Naive thymus-derived CD8-positive, alpha-beta T cell (primary cell): ENCODE measurements at places on chromosomes 1 and 21. TPM values are rescaled to one million over a fixed set of nuclear protein-coding genes. Genes with fewer than 3 reads are reported as not detected.

GRCh38 chr1:76029331-76029730 is 45.2 kb upstream of the ST6GALNAC3 start:
- no peak for DNase-seq

DNA sequence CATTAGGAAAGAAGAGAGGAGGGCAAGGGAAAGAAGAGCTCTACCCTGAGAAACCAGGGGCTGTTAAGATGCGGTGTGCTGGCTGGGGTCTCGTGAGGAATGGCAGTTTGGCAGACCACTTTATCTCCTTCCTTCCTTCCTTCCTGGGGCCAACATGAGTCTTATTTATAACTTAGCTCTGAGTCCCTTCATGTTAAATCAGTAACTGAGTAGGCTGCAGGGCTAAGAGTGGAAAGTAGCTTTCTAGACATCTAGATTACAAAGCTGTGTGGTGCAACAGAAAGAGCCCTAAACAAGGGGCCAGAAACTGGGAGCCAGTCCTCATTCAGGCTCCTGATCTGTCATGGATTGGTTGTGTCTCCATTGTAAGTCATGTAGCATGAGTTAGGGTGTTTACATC is 135.4 kb upstream of the DUSP10 start:
- no peak for DNase-seq

DNA sequence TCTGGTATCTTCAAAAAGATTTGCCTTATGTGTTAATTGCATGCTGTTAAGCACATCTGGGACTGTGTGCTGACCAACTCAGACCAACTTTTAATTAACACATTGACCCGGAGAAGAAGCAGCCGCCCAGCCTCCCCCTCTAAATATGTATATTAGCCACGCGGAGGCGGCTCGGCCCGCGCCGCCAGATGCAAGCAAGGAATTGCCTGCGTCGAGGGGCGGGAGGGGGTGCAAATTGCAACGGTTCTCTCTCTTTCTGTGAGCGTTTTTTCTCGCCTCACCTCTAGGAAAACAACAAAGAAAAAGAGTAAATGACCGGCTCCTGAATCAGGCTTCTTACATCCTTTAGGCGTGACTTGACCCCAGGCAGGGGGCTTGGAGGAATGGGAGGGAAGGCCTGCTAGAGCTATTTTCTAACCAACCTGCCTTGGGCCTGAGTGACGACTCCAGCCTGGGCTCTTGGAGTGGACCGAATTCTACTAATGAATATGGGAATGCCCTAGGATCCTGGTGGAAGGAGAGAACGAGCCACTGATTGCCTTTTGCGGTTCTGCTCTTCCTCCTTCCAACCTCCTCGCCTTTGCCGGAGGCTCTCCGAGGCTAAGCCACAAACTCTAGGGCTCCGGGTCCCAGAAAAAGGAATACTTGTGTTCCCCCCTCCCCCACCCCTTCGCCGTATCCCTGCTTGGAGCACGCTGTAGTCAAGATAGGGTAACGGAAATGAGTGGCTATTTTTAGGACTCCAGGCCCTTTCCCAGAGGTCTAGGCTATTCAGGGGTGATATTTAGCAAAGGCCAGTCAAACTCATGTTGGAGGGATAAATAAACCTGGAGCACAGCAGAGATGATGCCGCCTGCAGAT is 417.0 kb upstream of the ESRRG start:
- no peak for DNase-seq

DNA sequence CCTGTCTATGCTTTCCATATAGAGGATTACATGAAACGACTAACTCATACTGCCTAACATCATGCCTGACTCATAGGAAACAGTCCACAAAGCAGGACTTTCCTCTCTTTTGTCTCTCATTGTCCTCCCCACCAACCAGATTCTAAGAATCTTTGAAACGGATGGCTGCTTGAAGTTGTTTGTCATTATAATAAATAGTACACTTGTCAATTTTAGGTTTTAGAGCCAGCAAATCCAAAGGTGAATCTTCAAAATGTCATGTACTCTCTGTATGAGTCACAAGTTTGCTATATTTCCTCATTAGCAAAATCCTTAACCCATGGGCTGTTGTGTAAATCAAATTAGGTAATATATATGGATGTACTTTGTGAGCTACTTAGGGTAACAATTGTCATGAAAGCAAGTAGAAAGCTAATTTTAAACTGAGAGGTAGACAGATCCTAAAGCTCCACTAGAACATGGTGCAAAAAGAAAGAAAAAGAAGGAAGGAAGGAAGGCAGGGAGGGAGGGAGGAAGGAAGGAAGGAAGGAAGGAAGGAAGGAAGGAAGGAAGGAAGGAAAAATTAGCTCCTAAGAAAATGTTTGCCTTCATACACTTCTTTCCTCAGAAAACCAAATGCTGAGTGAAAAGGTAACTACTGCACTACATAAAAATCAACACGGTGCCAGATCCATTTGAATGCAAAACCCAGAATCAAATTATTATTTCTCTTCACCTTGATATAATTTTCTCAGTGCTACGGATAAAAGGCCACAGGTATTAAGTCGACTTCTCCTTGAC is 129.5 kb upstream of the PRMT6 start:
- DNase-seq: no peak

BACE2 gene
- 2.0 TPM for total RNA-seq

DNA sequence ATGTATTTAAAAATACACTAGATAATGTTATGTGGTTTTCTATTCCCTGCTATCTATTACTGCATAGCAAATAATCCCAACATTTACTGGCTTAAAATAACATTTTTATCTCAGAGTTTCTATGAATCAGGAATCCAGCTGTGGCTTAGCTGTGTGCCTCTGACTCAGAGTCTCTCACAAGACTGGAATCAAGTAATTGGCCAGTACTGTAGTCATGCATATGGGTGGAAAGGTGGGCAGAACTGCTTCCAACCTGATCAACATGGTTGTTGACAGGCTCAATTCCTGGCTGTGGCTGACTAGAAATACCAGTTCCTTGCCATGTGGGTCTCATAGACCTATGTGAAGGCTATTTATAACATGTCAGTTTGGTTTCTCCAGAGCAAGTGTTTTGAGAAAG is 131.8 kb downstream of the PDE4B start:
- no peak for DNase-seq

DNA sequence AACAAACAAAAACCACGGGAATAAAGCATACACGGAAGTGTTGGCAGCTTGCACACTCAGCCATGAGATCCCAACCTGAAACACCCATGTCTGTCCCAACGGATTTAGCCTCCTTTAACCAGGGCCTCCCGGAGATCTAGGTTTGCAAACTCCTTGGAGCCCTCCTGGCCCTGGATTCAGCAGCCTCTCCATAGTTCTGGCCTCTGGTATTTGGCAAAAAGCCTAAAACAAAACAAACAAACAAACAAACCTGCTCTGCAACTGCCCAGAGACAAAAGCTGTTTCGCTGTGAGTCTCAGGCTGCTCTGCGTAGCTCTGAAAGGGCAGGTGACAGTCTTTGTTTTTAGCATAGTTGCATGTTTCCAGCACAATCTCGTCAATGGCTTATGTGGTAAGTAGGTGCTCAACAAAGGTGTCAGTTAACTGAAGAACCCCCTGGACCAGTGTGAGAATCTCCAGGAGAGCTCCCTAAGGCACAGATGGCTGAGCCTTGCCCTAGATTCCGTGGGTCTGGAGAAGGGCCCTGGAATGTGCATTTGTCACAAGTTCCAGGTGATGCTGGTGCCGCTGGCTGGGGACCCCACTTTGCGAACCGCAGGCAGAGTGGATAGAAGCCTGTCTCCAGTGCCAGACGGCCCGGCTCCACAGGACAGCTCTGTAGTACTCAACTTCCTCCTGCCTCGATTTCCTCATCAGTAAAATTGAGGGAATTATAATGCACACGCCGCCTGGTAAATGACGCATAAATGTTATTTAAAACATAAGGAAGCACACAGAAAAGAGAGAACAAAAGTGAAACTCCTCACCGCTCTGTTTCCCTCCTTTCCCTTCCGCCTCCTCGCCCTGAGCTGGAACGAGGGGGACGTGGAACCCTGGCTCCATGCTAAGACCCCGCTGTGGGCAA is 86.2 kb downstream of the RIPK4 start:
- no peak for DNase-seq

GRCh38 chr1:39722495-39722894 is 16.2 kb upstream of the PPIE start:
- no peak for DNase-seq

GRCh38 chr1:203627851-203628200 is 1.2 kb downstream of the ATP2B4 start:
- DNase-seq: no peak

GRCh38 chr21:15084668-15085067 is 19.9 kb upstream of the NRIP1 start:
- DNase-seq: no peak

SELE gene
- not detected for total RNA-seq

FABP3 gene
- total RNA-seq: not detected

- peak; percentile 14 for DNase-seq
Measured at GRCh38 chr1:152013664-152014237, 20.1 kb upstream of the S100A10 start.

DNA sequence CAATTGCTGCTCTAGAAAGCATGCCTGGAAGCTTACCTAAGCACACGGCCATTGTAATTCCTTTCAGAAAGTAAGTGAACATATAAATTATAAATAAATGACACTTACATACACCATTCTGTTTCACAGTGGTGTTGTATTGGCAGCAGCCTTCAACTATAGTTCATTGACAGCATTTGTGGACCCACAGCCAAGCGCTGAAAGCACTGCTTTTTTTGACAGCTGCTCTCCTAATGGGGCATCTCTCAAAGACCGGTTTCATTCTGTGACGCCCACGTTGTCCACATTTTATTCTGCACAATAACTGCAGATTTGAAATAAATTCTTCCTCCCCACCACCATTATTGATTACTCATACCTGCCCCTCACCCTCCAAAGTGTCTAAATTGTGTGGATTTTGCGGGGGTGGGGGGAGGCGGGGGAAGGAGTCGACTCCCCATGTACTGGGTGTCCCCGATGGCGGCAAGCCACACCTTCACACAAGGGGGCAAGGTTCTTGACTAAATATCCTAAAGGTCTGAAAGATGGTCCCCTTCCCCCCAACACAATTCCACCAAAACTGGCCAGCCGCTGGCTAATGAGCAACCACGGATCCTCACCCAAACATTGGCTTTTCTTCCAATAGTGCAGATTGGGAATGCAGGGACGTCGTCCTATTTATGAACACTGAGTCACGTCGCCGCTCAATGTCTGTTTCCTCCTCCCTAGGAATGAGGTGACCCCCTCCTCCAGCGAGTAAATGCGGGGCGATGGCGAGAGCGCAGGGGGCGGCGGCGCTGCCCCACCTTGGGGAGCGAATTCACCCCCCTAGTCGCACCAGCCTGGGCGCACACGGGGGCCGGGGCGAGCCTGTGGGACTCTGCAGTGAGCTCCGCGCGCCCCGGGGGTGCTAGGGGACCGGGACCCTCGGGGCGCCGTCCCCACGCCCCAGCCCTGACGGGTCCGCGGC is 960 bp downstream of the RCAN1 start:
- DNase-seq: no peak

GRCh38 chr1:51044199-51044598 is 57.8 kb upstream of the C1orf185 start:
- DNase-seq: no peak
